ENCODE measurements at places on chromosomes 4 and X.

- DNase-seq = peak; percentile 6
Observed at GRCh38 chrX:134764202-134764785, 106.0 kb upstream of the PLAC1 start.

- no peak for DNase-seq
Observed at GRCh38 chrX:39331082-39331704, 529.9 kb downstream of the MID1IP1 start.

- DNase-seq = no peak
Observed at GRCh38 chr4:10944321-10944720, 259.8 kb upstream of the CLNK start.

GRCh38 chrX:47501226-47502074 is 18.4 kb upstream of the ZNF41 start:
- no peak for DNase-seq

DNA sequence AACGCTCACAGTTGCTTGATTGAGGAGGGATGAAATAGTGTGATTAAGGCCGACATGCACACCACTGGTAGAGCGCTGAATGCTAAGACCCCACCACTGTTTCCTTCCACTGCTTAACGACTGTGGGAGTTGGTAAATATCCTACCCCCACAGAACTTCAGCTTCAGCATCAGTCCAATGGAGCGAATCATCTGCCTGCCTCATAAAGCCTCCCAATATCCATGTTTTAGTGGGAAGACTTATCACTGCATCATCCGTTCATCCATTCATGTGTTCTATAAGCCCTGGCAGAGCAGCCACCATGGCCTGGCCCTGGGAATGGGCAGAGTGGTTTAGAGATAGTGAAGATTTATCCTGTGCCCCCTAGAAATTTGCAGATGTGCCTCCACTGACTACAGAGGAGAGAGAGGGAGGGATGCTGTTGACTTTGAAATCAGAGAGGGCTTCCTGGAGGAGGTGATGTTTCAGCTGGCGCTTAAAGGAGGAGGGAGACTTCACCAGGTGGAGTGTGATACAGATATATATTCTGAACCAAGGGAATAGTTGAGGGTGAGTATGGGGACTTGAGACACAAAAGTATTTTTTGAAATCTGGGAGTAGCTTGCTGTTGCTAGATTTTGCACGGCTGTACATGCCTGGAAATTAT is 71.9 kb upstream of the STX18 start:
- no peak for DNase-seq

- no peak for DNase-seq
Observed at GRCh38 chr4:151721466-151721865, 39.3 kb downstream of the GATB start.

GRCh38 chr4:103158760-103159159 is 39.4 kb downstream of the CENPE start:
- DNase-seq = no peak

GRCh38 chr4:7151668-7152227 is 40.6 kb upstream of the SORCS2 start:
- no peak for DNase-seq

DNA sequence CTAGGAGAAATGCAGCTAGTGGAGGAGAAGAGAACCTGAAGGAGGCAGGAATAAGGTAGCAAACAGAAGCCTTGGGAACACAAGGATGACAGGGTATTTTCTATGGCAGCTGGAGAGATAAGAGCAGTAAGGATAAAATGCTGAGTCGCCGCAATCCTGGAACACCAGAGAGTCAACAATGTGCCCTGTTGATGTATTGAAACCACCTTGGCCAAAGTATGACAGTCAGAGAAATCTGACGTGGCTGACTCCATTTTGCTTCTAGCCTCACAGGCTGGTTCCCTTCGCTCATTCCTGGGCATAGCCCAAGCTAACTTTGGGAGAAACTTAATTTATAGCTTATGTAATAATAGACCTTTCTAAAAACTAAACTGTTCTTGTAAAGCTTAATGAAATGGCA is 56.6 kb upstream of the C4orf54 start:
- DNase-seq = no peak

DNA sequence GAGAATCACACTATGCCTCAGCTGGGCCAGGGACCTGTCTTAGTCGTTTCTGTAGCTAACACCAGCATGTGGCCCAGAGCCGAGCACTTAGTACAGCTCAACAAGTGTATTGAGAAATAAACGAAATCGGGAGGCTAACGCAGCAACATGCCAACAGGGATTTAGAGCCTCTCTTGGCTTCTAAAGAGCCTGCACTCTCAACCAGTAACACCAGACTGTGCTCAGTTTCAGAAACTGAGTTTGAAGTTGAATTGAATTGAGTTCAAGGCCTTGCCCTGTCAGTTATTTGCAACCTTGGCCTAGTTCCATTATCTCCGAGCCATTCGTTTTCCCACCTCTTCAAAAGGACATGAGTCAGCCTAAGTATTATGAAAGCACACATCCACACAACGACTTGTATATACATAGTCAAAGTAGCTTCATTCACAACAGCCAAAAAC is 71.3 kb upstream of the LDB2 start:
- DNase-seq = no peak

GRCh38 chr4:126955292-126956183 is 677.2 kb upstream of the INTU start:
- no peak for DNase-seq

DNA sequence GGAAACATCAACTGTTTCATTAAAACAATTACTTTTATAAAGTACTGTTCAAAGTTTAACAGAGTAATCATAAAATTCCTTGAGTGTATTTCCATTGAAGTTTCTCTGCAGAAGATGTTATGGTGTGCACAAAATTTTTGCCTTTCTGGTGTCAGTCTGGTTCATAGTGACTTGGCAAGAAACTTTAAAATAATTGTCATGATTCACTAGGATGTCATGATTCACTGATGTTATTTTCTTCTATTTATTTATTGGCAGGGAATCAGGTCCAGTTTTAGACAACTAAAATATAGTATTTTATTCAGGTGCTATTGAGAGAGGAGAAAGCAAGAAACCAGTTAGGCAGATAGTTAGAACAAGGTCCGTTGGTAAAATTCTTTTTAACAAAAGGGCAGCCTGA is 3.8 kb downstream of the UGT2A1 start:
- no peak for DNase-seq

GRCh38 chrX:29561417-29561816 is 653.9 kb upstream of the MAGEB2 start:
- DNase-seq = no peak

- DNase-seq = no peak
Observed at GRCh38 chr4:181890911-181891310, 352.3 kb upstream of the TENM3 start.

DNA sequence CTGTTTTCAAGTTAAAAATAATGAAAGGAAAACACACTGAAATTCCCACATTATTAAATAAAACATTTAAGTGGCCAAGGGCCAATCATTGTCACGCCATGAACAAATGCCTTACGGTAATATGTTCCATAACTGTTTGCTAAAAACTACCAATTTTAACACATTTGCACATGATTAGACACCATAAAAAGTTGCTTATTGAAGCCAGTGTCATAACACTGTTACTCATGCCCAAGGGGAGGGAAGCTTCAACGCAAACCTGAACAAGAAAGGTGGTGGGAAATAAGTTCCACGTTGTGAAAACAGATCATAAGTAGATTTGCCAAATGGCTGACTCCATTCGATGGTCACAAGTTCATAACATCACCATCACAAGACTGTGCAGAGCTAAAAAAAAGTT is 739.3 kb upstream of the FAM241A start:
- no peak for DNase-seq

DNA sequence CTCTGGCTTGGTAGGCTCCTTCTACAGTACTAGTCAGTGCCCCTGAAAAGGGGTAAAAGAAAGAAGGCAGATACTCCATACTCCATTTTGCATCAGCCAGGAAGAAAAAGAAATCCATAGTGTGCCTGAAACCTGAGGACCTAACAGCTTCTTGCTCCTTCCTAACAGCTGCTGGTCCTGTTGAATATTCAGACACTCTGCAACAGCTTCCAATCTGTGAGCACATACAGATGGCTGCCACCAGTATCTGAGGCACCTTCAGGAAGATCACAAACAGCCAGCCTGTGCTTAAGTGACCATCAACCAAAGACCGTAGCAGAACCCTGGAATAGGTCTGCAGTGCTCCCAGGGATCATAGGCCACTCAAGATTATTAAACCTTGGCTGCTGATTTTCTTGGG is 4.3 kb downstream of the GIMD1 start:
- no peak for DNase-seq

DNA sequence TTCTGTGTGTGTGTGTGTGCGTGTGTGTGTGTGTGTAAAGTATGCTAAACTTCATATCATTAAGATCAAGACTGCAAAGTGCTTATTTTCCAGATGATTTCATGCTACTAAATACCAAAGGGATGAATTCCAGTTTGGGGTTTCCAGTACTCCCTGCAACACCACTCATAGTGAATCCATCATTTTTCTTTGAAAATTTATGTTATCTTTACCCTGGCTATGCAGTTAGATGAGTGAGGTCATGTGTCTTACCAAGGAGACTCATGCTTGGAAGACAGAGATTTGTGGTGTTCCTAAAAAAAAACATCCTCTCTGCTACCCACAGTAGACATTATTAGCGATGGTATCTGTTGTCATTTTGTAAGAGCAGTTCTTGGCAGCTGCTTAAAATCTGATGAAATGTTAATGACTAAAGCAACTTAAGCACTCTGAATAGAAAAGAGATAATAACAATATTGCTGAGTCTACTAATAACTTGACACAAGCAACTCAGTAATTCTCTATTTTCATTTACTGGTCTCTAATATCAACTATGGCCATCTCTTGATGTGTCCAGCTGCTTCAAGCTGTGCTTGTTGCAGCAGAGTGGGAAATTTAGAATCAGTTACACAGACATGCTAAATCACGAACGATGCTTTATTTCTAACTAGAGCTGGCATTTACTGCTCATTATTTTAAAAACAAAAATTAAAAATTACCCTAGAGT is 1953.0 kb upstream of the IGFBP7 start:
- no peak for DNase-seq

- DNase-seq = no peak
Observed at GRCh38 chr4:76831711-76832373, 66.1 kb downstream of the SOWAHB start.

DNA sequence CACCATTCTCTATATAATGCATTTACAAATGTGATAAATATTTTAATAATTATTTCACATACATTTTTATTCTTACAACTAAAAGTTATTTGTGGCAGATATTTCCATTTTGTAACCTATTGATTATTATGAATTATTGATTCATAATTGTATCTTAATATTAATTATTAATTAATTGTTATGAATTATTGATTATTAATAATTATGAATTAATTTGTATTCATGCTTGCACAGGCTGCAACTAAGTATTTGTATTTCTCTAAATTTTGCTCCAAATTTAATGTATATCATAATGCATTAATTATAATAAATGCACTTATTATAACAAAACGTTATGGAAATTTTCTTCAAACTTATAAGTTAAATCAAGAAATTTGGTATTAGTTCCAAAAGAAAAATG is 929.7 kb downstream of the PCDH7 start:
- DNase-seq = no peak

DNA sequence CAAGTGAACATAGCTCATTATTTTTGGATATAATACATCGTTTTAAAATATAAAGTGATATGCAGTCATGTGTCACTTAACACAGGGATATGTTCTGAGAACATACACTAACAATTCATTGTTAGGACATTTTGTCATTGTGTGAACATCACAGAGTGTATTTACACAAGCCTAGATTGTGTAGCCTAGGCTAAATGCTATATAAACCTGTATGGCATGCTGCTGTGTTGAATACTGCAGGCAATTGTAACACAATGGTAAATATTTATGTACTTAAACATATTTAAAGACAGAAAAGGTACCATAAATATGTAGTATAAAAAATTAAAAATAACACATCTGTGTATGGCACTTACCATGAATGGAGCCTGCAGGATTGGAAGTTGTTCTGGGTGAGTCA is 44.9 kb upstream of the GPRIN3 start:
- no peak for DNase-seq

Measured in NCI-H1694 treated with DMSO at 0.1 percent for 48 hours (cell line).